CD4-positive, alpha-beta memory T cell (primary cell): ENCODE measurements at places on chromosomes 6 and 20.

DNA sequence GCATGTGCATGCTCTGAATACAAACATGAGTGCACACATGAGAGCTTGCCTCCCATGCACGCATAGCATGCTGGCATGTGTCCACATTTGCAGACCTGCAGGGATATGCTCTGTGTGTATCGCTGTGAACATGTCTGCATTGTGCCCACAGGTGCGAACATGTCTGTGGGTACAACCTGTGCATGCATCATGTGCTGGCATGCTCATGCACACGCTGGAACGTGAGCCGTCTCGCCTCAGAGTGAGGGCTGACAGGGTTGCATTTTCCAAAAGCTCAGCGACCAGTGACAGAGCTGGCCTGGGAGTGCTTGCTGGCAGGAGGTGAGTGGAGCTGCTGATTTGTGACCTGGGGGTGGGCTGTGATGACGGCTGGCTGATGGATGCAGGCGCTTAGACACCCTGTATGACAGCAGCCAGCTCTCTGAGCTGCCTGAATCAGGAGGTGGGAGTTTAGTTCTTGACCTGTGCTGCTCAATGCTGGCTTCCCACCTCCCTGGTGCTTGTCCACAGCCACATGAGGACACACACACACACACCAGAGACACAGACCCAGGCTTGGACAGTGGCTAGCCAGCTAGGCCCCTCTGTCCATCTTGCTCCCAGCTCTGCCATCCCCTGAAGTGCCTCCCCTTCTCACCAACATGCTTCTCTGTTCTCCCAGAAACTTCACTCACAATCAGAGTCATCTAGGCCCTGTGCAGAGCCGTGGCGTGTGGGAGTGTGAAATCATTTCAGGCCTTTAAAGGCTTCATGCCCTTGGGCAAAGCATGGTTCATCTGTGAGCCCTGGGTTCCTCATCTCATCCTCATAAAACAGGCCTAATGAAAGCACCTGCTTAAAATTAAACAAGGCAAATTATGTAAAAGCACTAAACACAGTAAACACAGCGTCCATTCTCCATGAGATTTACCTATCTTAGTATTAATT, 51.4 kb downstream of the CD40 start:
- DNase-seq: no peak
- H3K27ac ChIP-seq: no peak overlapping the region
- H3K27me3 ChIP-seq: peaks cover 13% of the 10 kb centered on the region
- H3K4me1 ChIP-seq: no peaks in the 10 kb centered on the region
- H3K36me3 ChIP-seq: no peaks in the 10 kb centered on the region

DNA sequence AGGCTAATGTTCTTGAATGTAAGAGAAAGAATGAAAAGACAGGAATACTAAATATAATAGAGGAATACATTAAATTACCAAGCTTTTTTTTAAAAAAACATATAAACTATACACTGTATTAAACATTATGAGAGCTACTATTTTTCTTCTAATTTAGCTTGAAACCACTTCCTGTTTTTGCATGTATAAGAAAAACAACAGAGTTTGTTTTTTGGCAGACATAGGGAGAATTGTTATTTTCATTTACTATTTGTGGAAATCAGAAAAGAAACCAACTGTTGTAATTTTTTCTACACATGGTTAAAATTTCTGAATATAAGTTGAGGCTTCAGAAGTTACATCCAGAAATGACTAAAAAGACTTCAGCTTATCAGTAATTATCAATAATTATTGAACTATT, 991.8 kb upstream of the GJE1 start:
- peaks cover 16% of the 10 kb centered on the region for H3K4me1 ChIP-seq
- no peak for DNase-seq
- no peak overlapping the region for H3K4me3 ChIP-seq
- no peaks in the 10 kb centered on the region for H3K27me3 ChIP-seq
- no peak overlapping the region for H3K27ac ChIP-seq
- no peaks in the 10 kb centered on the region for H3K36me3 ChIP-seq

- DNase-seq: no peak
- H3K36me3 ChIP-seq: no peaks in the 10 kb centered on the region
- no peaks in the 10 kb centered on the region for H3K27me3 ChIP-seq
- H3K4me1 ChIP-seq: no peaks in the 10 kb centered on the region
- no peak overlapping the region for H3K4me3 ChIP-seq
Measured at GRCh38 chr6:36821581-36822335, 17.5 kb downstream of the CPNE5 start.

DNA sequence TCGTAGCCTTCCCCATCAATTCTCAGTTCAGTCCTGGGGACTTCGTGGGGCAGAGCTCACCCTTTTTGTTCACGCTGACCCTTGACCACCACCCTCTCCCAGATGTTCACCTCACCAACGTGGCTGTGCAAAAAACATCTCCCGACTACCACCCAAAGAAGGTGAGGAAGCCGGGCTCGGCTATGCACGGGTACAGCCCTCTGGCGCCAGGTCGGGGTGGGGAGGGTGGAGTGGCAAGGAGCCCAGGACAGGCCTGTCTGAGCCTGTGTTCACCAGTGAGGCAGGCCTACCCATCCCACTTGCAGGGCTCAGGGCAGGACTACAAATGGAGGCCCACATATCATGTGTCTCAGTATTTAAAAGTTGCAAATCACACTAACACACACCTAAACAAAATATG, 18.1 kb downstream of the PDRG1 start:
- no peaks in the 10 kb centered on the region for H3K27me3 ChIP-seq
- no peak overlapping the region for H3K4me3 ChIP-seq
- no peak for DNase-seq
- no peaks in the 10 kb centered on the region for H3K36me3 ChIP-seq

- H3K4me1 ChIP-seq: peaks cover 87% of the 10 kb centered on the region
- H3K27ac ChIP-seq: no peak overlapping the region
- no peaks in the 10 kb centered on the region for H3K36me3 ChIP-seq
- no peak overlapping the region for H3K4me3 ChIP-seq
- H3K27me3 ChIP-seq: no peaks in the 10 kb centered on the region
Measured at GRCh38 chr6:112030961-112031660, 22.8 kb upstream of the CCN6 start.

DNA sequence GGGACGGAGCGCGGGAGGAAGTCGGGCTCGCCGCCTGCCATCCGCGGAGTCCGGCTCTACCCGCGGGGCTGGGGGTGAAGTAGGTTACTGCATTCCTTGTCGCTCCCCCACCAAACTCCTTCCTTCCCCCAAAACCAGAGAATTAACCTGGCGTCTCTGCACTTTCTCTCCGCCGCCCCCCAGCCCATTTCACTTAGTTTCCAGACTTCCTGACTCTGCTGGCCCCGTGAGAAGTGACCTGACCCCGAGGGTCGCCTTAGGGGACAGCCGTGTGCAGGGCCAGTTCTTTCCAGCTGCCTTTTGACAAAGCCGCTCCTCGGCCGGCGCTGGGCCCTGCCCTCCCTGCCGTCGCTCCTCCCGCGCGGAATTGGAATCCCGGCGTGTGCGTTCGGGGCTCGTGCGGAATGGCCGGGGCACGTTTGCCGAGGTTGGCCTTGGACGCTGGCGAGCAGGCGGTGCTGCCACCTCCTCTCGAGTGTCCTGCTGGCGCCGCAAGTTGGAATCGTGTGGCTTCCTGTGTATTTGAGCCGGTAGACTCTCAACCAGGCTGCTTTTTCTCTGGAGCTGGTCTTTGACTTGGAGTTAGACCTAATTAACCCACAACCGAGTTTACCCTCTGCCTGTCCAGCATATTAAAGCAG, 650 bp downstream of the DCBLD1 start:
- DNase-seq: no peak
- H3K4me1 ChIP-seq: peaks cover 21% of the 10 kb centered on the region
- H3K27me3 ChIP-seq: no peaks in the 10 kb centered on the region
- H3K4me3 ChIP-seq: peak overlapping the region; percentile 38
- H3K36me3 ChIP-seq: no peaks in the 10 kb centered on the region

GRCh38 chr6:13373488-13373886, 45.1 kb upstream of the TBC1D7 start:
- DNase-seq: no peak
- no peak overlapping the region for H3K4me3 ChIP-seq
- H3K27me3 ChIP-seq: no peaks in the 10 kb centered on the region
- H3K4me1 ChIP-seq: peaks cover 8% of the 10 kb centered on the region

- H3K27ac ChIP-seq: no peak overlapping the region
- H3K36me3 ChIP-seq: no peaks in the 10 kb centered on the region
- H3K4me3 ChIP-seq: no peak overlapping the region
- H3K27me3 ChIP-seq: no peaks in the 10 kb centered on the region
- H3K4me1 ChIP-seq: no peaks in the 10 kb centered on the region
- DNase-seq: no peak
Measured at GRCh38 chr6:154448448-154449096, 61.9 kb downstream of the CNKSR3 start.
